ENCODE measurements at places on chromosomes 13 and 19.
A peak's percentile ranks its signal among the peaks of the same experiment; 100 is the strongest.

GRCh38 chr19:41702171-41702651, 6.2 kb upstream of the CEACAM5 start:
- no peak for DNase-seq

- no peak for DNase-seq
Observed at GRCh38 chr19:34711890-34712289, 22.2 kb upstream of the ZNF181 start.

GRCh38 chr19:45645068-45645630, 6.0 kb upstream of the EML2 start:
- DNase-seq, result no peak

DNA sequence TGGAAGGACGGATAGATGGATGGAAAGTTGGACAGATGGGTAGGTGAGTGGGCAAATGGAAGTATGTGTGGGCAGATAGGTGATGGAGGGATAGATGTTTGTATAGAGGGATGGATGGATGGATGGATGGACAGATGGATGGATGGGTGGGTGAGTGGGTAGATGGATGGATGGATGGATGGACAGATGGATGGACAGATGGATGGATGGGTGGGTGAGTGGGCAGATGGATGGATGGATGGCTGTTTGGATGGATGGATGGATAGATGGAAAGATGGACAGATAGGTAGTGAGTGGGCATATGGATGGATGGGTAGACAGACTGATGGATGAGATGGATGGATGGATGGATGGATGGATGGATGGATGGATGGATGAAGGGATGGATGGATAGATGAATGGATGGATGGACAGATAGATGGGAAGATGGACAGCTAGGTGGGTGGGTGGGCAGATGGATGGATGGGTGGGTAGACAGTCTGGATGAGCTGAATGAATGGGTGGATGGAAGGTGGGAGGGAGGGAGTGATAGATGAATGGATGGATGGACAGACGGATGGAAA, 74.9 kb upstream of the KCTD15 start:
- no peak for DNase-seq

DNA sequence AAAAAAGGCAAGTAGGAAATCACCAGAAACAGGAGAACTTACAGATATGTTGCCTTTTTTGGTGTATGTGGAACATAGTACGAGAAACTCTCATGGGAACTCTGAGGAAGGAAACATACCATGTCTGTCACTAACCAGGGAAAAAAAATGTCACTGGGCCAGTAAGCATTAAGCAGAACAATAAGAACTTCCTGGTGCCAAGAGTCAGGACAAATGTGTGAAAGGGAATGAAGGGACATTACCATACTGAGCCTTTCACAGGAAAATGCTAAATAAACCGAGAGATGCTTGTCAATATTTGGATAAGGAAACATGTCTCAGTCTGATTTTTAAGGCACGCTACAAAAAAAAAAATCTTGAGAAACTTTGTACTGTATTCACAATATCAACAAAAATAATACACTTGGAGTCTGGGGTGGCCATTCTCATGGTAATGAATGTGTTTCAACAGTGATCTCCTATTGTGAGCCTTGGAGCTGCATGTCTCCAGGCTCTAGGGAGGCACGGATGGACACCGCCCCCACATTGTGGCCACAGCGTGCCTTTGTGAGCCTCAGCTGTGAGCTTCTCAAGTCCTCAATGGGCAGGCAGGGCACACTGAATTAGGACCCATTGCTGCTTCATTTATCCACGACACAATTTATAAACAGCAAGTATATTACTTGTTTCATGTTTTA, 113.0 kb upstream of the ARGLU1 start:
- no peak for DNase-seq

DNA sequence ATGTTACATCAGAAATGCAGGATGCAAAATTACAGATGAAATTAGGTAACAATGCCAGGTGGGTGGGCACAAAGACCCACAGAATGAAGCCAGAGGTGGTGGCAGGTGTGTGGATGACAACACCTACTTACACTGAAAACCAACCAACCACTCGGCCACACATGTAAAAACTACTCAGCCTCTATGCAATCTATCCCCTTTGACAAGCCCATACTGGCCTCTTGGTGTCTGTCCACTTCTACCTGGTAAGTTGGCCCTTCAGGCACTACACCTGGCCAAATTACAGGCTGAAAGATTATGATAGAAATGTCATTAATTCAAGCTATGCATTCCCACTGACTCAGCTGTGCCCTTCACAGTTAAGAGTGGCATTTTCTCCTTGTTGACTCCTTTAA, 50.0 kb downstream of the BRD4 start:
- DNase-seq, result no peak

GRCh38 chr13:78636495-78636894, 22.5 kb downstream of the OBI1 start:
- no peak for DNase-seq

GRCh38 chr19:53812335-53812734, 11.8 kb downstream of the NLRP12 start:
- DNase-seq, result no peak

- DNase-seq, result no peak
Observed at GRCh38 chr19:50039968-50040367, 14.2 kb downstream of the ZNF473 start.

- no peak for DNase-seq
Observed at GRCh38 chr13:24083722-24084421, 76.6 kb upstream of the SPATA13 start.

- DNase-seq, result no peak
Observed at GRCh38 chr13:41294914-41295313, 16.2 kb upstream of the NAA16 start.

DNA sequence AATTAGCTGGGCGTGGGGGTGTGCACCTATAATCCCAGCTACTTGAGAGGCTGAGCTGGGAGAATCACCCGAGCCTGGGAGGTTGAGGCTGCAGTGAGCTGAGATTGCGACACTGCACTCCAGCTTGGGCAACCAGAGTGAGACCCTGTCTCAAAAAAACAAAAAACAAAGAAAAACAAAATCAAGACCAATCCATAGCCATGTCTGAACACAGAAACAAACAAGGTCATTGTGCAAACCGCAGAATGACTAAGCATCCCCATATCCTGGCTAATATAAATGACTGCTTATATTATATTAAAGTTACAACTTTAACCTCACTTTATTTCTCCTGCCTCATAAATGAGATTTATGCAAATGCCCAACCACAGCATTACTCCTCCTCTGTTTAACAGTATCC, 2.3 kb upstream of the LYPD3 start:
- no peak for DNase-seq

- no peak for DNase-seq
Observed at GRCh38 chr13:48542138-48542537, 9.3 kb upstream of the RCBTB2 start.

DNA sequence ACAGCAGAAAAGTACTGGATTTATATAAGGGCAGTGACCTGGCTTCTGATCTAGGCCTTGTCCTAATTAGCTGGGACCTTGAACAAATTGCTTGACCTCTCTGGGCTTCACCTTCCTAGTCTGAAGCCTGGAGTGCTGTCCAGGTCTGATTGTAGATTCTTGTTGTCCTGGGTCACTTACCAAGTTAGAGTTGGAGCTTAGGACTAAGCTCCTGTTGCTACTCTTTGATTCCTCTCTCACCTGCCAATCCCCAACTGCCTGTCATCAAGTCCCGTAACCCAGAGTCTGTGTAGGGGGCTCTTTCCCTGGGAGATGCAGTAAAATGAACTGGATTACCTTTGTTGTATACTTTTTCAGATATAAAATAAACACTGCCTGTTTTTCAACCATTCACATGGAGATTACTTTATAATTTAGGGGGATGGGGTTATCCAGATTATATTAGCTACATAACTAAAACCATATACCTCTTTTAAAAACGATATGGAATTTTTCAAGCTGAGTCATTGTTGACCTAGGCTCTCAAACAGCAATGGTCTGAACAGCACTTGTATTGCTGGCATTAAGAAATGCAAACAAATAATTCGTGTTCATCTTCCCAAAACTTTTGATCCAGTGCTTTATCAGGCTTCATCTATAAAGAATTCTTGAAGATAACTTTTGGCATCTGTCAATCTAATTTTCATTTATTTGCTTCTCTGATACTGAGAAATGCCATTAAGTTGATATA, 5.8 kb downstream of the ARHGAP35 start:
- peak; percentile 68 for DNase-seq

GRCh38 chr19:3095441-3096191, 1.5 kb downstream of the GNA11 start:
- DNase-seq, result no peak

GRCh38 chr19:1063909-1064660, 2.9 kb upstream of the ARHGAP45 start:
- DNase-seq, result no peak

DNA sequence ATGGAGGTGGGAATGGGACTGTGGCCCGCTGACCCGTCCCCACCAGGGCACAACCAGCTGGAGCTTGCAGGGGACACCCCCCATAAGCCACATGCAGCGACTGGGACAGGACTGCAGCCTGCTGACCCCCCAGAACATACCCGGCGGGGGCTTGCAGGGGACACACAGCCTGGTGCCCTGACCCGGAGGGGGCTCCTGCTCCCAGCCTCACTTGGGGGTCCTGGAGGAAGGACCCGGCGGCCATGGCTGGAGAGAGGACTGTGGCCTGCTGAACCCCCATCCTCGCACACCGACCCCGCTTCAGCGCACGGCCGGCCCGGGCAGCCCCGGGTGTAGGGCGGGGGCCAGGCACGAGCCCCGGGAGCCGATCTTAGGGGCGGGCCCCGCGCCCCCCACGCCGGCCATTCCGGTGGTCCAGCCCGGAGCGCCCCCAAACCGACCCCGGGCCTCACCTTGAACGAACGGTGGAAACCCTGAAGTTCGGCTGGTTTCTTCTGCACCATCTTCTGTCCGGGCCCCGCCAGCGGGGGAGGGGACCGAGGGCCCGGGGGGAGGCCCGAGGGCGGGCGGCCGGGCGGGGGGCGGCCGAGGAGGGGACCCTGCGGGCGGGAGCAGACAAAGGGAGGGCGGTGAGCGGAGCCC, 574 bp downstream of the MKNK2 start:
- no peak for DNase-seq

DNA sequence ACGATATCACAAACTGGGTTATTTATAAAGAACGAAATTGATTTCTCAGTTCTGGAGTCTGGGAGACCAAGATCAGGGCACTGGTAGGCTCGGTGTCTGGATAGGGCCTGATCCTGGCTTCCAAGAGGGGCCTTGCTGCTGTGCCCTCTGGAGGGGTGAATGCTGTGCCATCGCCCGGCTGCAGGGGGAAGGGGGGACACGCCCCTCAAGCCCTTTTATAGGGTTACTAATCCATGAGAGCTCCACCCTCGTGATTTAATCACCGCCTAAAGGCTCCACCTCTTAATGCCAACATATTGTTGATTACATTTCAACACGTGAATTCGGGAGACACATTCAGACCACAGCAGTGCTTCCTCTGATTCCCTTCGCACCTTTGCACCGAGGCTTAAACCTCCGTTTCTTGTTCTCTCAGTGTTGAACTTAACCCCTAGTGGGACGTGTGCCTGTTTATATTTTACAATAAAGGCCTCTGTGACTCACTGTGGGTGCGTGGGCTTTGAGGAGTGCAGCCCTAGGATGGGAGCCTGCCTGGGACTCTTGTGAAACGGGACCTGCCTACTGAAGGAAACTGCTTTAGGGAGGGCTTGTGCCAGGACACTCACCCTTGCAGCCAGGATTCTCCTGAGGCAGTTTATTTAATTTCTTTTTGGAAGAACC, 52.4 kb upstream of the SPATA13 start:
- no peak for DNase-seq
